ENCODE measurements at places on chromosomes 12 and 14.

GRCh38 chr12:106590601-106591000 is 7.8 kb downstream of the RFX4 start:
- DNase-seq: no peak

DNA sequence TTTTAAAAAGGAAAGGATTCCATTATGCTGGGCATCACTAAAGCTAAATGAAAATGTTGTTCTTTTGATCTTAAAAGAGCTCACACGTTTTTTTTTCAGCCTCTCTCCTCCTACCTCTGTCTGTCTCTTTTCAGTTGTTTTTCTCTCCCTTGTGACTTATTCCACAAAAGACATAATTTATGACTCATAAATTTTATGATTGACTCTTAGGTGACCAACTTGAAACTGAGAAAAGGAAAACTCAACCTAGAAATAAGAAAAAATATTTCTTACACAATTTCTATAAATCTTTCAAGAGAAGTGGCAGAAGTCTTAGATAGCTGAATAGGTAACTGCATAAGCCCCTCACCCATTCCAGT is 227.7 kb upstream of the DDHD1 start:
- DNase-seq: no peak

DNA sequence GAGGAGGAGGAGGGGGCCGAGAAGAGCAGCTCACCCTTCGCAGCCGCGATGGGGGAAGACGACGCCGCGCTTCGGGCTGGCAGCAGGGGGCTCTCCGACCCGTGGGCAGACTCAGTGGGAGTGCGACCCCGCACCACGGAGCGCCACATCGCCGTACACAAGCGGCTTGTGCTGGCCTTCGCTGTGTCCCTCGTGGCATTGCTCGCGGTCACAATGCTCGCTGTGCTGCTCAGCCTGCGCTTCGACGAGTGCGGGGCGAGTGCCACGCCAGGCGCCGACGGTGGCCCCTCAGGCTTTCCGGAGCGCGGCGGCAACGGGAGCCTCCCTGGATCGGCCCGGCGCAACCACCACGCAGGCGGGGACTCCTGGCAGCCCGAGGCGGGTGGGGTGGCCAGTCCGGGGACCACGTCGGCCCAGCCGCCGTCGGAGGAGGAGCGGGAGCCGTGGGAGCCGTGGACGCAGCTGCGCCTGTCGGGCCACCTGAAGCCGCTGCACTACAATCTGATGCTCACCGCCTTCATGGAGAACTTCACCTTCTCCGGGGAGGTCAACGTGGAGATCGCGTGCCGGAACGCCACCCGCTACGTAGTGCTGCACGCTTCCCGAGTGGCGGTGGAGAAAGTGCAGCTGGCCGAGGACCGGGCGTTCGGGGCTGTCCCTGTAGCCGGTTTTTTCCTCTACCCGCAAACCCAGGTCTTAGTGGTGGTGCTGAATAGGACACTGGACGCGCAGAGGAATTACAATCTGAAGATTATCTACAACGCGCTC is 745 bp downstream of the TRHDE start:
- DNase-seq: no peak

DNA sequence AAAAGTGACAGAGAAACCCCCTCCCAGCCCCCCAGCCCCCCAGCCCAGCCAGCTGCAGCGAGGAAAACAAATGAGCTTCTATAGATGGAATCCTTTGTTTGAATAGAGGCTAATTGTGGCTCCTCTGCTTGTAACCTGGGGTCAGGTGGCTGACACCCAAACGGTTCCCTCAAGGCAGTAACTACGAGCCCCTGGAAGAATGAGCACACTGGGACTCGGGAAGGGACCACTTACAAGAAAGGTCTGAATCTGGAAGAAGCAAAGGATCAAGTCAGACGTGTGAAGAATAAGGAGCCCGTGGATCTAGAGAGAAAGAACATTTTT is 108.7 kb upstream of the FUT8 start:
- no peak for DNase-seq

Data from anterior cingulate cortex (tissue), 58 donors.